ENCODE measurements at places on chromosomes 1 and 21. TPM values are rescaled to one million over a fixed set of nuclear protein-coding genes. Genes with fewer than 3 reads are reported as not detected.

- no peak for DNase-seq
These were observed 117.3 kb upstream of the IRF2BP2 start for GRCh38 chr1:234727018-234727940.

SLC22A15 gene
- total RNA-seq = 5.6 TPM

ERICH3 gene
- not detected for total RNA-seq

- peak; percentile 87 for DNase-seq
These were observed 22.1 kb downstream of the EIF2D start for GRCh38 chr1:206590025-206590758.

CCDC17 gene
- total RNA-seq = 6.9 TPM

SLC25A34 gene
- total RNA-seq = 1.9 TPM

DNA sequence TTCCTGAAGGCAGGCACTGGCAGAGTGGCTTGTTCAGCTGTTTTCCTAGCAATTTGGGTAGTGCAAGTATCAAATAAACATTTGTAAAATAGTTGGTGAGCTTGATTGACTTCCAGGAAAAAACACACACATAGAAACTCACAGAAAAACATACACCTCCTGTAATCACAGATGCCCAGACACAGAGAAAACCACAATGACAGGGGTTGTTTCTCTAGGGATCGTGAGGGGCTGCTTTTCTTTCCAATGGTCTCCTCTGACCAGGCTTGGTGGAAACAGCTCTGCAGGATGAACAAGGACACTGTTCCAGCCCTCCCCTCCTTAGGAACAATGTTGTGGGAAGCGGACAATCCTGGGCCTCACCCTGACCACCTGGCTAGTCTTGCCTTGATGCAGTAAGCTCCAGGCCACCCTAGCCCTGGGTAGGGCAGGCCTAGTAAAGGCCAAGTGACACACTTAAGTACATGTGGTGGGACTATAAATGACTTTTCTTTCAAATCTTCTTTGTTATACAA lies 142.5 kb upstream of the HMGB4 start:
- DNase-seq = no peak

- no peak for DNase-seq
These were observed 7.7 kb downstream of the TMEM61 start for GRCh38 chr1:54987919-54988705.

GRCh38 chr1:93623875-93624274 lies 57.8 kb downstream of the BCAR3 start:
- DNase-seq = no peak

KCNE2 gene
- total RNA-seq = not detected

ANXA9 gene
- total RNA-seq = not detected

DNA sequence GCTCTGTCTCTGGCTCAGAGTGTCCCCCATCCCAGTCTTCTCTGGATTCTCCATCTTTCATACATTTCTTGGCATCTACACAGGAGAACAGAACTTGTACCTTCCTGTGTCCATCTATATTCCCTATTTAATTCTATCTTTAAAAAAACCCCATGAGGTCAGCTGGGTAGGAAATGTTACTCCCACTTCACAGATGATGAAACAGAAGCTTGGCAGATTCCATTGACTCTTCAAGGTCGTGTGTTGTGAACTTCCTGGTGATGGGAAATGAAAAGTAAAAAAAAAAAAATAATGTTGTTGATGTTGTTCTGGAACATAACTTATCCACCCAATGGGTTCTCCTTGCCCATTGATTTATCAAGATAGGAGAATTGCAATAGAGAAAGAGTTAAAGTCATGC lies 8.9 kb downstream of the CHI3L2 start:
- DNase-seq = no peak

DNA sequence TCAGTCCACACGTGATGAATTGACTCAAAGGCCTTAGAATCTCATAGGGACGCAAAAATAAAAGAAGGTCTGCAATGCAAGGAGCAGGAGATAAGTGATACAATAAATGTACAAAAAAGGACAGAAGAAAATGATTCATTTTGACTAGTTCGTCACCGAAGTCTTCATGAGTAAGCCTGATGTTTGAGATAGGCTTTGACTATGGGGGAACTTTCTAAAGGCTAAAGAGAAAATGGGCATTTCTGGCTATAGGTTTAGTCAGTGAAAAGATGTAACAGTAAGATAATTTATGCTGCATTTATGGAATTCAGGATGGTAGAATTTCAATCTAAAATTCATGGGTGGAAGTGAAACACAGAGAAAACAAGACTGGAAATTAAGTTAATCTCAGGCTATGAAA lies 163.0 kb downstream of the ADGRL4 start:
- DNase-seq = no peak

GRCh38 chr1:108742253-108742652 lies 4.2 kb upstream of the STXBP3 start:
- DNase-seq = no peak

DNA sequence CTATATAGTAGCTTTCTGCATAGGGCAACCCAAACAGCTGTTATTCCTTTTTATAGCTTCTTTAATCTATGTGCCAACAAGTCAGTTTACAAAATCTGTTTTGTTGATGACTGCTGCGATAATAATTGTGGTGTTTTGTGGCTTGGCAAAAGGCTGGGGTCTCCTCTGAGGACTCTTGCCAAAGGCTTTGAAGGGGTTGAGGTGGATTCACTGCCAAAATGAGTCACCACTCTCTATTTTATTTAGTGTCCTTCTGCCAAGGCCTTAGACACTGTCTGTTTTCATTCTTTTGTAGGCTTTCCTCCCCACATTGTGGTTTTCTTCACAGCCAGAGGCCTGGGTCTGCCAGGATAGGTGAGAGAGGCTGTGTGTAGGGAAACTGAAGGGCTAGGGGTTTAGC lies 161.8 kb downstream of the NFIA start:
- no peak for DNase-seq

GRCh38 chr21:38850277-38850951 lies 44.7 kb downstream of the ETS2 start:
- no peak for DNase-seq

DNA sequence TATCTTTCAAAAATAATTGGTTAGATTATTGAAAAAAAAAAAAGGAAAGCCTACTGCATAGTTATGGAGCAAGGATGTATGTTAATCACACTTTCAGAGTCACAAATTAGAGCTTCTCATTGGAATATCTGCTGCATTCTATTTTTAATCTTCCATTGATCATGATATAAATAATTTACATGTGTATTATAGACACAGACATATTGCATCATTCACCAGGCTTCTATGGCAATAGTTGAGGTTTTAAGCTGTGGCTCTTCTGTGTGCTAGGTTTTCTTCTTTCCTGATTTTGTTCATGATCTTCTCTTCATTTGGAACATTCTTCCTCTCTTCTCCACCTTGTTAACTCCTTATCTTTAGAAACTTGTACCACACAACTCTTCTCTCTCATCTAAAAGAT lies 123.2 kb upstream of the HMCN1 start:
- no peak for DNase-seq

MMEL1 gene
- total RNA-seq = not detected

DNA sequence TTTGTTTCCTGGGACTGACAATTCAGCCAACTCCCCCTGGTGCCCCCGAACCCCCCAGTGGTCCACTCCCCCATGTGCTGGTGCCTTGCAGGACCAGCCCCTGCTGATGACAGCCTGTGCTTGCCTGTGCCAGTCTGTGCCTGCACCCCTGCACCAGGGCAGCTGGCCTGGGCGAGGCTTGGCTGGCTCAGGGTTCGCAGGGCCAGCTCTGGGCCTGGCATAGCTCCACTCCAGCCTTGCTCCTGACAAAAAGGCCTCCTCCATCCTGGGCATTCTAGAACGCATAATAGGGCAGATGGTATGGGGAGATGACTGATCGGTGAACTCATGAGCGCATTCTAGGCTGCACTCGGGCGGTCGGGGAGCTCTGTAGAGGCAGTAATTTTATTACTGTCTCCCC lies 5.4 kb downstream of the CNTN2 start:
- no peak for DNase-seq

DNA sequence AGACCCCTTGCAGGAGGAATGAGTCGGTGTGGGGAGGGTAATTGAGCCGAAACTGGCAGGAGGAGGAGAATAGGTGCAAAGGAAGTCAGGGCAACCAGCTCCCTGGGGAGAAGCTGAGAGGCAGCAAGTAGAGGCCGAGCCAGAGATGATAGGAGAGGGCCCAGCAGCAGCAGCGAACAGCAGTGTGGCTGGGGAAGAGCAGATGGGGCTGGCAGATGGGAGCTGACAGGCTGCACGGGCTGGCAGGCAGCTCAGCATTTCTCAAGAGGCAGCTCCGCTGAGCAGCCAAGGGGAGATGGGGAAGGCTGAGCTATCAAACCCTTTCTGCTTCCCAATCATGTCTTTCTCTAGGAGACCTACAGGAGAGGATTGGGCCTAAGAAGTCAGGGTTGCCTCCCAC lies 158.2 kb downstream of the TRIM33 start:
- no peak for DNase-seq

- DNase-seq = no peak
These were observed 5.7 kb downstream of the KCNQ4 start for GRCh38 chr1:40789342-40789598.

DNA sequence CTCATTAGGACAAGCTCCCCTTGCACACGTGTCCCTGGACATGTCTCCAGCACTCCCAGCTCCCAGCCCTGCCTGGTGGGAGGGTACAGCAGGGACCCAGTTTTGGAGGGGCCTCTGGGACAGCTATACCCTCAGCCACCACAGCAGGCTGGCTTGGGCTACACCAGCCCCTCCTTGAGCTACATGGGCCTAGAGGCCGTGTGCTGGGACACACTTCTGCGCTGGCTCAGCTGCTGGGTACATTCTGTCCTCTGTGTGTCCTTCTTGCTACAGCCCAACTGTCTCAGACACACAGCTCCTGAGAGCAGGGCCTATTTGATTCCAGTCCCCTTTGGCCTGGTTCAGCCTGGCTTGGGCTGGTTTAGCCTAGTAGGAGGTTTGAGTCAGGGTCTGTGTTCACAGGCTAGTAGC lies 26.7 kb downstream of the DMAP1 start:
- DNase-seq = no peak

- DNase-seq = no peak
These were observed 17.8 kb upstream of the LRRC47 start for GRCh38 chr1:3814065-3814464.

DNA sequence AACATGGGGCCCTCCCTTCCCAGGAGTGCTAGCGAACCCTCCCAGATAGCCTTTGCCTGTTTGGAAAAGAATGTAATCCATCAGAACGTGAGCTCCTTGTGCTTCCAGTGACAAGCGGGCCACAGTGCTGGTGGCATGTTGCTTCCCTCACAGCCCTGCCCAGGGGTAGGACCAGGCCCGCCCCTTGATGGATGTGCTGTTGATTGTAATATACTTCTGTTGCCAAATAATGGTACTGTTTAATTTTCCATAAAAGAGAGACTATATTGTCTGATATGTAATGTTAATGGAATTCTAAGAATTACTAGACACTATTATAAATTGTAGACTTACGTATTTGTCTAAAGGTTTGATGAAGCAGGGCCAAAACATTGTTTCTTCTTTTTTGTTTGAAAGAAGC lies 16.4 kb downstream of the ATP5PO start:
- DNase-seq = no peak

GRCh38 chr21:15729674-15730483 lies at the start of gene USP25:
TSS of gene USP25 (plus strand) at chr21:15729982. CDS start at chr21:15730394, 412 bp downstream.
- DNase-seq = peak; percentile 90

GRCh38 chr1:228072658-228073043 lies 9.9 kb upstream of the ARF1 start:
- DNase-seq = no peak

DNA sequence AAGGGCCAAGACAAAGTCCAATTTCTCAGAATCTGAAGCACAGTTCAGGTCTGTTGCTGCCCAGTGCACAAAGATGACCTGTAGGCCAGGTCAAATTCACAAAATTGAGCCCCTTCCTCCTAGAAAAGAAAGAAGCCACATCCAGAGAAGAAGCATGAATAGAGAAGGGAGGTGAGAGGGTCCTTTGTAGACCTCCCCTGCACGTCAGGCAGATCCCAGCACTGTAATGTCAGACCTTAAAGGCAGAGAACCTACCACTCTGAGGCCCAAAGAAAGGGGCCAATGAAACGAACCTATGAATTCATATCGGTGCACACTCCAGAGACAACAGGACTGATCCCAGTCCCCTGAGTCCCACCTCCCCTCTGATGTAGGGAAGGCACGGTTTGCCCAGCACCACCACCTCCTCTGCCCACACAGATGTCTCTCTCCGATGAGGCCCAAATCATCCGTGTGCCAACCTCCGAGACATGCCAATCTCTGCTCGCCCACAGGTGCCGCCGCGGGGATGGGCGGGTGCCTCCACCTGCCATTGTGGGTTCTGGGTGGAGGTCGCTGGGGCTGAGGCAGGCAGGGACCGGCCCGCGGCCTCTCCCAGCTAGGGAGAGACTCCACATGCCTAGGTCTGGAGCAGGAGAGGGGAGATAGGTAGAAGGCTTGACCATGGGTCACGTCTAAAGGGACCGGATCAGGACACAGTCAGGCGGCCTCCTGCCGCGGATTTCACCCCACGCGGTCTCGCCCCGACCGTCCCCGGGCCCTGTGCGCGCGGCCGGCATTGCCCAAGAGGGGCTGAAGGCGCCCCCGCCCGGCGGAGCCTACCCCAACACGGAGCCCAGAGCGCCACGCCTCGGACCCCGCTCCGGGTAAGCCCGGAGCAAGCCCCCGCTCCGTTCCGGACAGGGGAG lies 42.1 kb downstream of the RRAGC start:
- DNase-seq = no peak

KRTAP19-3 gene
- total RNA-seq = not detected

- no peak for DNase-seq
These were observed 166.3 kb upstream of the NR5A2 start for GRCh38 chr1:199861020-199861795.

Measured in natural killer cell treated with Interleukin-12 subunit alpha and Interleukin-12 subunit beta and Interleukin-15 and Interleukin-18, amount 100 ng/mL, for 72 hours (primary cell).